ENCODE measurements at places on chromosomes 5 and 9.

DNA sequence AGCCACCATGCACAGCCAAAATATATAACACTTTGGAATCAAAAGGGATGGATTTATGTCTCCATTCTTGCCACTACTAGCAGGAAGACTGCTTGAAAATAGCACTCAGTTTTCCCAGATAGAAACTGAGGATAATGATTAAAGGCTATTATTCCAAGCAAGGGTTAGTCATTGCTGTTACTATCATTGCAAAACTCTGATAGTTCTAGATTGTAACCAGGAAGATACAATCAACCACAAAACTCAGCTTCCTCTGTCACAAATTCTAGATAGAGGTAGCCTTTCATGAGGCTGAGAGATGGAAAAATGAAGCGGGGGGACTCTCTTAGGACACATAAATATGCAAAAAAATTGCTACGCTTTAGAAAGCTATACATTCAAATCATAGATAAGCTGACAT, 3.1 kb downstream of the ANXA1 start:
- peak; percentile 46 for DNase-seq

DNA sequence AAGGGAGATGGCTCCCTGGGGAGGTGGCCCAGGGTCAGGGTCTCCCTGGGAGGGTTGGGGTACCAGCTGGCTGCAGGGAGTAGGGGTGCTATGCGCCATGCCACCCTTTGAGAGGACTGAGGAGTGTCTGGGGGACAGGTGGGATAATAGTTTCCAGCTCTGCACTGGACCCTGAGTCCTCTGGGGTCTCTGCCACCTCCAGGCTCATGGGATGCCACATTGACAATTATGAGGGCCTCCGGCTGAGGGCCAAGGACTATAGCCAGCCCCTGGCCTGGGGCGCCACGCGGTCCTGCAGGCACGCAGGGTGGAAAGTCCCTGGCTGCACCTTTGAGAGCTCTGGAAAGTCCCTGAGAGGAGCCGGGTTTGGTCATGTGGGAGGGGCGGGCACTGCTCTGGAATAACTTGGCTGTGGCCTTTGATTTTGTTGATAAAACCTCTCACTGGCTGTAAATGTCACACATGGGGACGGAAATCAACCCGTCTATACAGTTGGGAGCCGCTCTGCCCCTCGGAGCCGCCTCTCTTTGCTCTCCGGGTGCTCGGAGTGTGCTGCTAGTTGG, 16.0 kb downstream of the TRAF2 start:
- DNase-seq, result peak; percentile 84

DNA sequence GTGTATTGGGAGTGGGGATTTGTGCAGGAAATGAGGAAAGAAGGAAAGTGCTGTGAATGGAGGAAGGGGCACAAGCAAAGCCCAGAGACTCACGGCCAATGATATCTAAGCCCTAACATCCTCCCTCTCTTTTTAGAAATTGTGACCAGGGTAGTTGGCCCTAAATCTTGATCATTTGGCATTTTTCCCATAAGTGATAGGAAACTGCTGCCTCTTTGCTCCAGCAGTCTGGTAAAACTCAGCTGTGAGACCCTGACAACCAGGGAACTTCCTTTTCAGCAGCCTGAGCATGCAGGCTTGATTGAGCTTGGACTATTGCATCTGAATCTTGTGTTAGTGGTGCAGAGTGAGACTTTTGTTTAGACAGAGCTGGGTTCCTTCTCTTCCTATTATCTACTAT, 9.6 kb upstream of the ADRB2 start:
- no peak for DNase-seq

- no peak for DNase-seq
Observed at GRCh38 chr5:128144491-128144890, 60.9 kb downstream of the SLC12A2 start.

- no peak for DNase-seq
Observed at GRCh38 chr5:133356984-133357421, 255.3 kb downstream of the FSTL4 start.

GRCh38 chr9:14713187-14713767, 9.3 kb downstream of the CER1 start:
- DNase-seq, result no peak

GRCh38 chr5:87053146-87053545, 214.5 kb upstream of the RASA1 start:
- DNase-seq, result no peak

- DNase-seq, result no peak
Observed at GRCh38 chr9:138038244-138038671, 160.7 kb downstream of the CACNA1B start.

DNA sequence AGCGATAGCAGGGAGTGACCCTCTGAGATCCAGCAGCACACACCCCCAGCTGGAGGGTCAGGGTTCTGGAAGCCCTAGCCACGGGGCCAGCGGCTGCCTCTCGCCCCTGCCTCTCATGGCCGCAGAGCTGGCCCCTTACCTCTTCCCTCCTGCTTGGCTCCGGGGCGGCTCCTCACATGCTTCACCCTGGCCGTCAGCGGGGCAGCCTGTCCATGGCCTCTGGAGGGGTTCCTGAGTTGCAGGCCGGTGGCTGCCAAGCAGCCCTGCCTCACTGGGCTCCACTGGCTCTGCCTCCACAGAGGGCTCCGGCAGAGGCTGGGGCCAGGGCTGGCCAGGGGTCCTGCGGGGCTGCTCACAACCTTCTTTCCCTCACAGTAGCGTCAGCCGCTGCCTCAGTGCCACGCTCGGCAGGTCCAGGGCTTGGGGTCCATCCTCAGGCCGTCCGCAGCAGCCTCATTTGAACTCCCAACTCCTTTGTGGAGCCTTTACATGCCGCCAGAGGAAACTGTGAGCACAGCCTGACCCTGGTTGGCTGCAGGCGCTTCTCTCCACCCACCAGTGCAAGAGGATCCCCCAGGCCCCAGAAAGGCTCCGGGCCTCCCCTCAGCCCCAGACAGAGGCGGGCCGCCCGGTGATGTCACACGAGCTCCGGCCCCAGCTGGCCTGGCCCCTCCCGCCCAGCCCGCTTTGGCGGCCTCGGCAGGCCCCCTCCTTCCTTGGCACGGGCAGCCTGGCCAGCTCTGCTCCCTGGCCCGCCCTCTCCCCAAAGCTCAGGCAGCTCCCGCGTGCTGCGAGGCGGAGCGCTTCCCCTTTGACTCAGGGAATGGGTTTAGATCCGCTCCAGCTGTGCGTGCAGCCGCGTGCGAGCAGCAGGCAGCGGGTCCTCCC, at the start of gene ANGPTL2:
Gene ANGPTL2 (minus strand): TSS at position 460 of the 888 bp plus-strand sequence. CDS start 13,904 bp downstream, outside the sequence.
- no peak for DNase-seq

DNA sequence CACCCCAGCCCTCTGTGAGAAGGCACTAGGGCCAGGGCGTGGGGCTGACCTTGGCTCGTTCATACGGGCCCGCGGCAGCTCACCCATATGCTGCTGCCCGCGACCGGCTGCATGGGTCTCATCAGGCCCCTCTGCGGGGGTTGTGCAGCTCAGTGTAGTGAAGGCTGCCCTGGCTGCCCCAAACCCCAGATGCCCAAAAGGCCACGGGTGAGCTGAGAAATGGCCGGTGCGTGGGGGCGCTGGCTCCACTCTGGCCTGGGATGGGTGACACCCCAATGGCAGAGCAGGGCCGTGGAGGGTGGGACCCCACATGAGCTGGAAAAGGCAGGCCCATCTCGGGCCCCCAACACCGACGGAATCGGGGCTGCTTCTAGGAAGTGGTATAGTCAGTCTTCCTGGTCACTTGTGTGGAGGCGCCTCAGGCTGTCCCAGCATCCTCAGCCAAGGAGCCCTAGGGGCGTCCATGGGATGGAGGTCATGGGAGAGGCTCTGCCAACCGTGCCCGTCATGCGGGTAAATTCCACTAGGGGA, 19.4 kb upstream of the LRRC14B start:
- no peak for DNase-seq

DNA sequence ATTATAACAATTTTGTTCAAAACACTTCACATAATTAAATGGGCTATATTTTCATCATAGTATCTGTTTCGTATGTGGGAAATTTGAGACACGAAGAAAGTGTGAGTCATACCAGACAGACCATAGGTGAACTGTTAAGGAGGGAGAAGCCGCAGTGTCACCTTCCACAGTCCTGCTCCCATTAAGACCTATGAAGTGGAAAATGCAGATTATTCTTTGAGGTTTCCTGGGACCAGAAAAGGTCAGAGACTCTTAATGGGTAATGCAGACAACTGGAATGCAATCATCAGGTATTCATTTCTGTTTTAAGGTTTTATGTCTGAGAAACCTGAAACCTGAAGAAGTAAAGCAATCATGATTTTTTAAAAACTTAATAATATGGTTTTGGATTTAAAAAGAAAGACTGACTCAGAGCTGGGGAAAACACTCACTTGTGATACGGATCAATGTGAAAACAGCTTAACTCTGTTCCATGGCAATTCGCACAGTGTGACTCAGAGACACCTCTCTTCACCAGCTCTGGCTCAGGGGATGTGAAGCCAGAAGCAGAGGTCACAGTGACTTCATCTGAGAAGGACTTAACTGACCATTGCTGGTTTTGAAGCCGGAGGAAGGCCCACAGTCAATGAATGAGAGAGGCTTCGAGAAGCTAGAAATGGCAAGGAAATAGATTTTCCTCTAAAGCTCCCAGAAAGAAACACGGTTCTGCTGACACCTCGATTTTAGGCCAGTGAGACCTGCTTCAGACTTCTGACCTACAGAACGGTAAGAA, 17.2 kb upstream of the GCNT1 start:
- no peak for DNase-seq

GRCh38 chr5:96247097-96247701, 185.8 kb downstream of the PCSK1 start:
- DNase-seq, result no peak

DNA sequence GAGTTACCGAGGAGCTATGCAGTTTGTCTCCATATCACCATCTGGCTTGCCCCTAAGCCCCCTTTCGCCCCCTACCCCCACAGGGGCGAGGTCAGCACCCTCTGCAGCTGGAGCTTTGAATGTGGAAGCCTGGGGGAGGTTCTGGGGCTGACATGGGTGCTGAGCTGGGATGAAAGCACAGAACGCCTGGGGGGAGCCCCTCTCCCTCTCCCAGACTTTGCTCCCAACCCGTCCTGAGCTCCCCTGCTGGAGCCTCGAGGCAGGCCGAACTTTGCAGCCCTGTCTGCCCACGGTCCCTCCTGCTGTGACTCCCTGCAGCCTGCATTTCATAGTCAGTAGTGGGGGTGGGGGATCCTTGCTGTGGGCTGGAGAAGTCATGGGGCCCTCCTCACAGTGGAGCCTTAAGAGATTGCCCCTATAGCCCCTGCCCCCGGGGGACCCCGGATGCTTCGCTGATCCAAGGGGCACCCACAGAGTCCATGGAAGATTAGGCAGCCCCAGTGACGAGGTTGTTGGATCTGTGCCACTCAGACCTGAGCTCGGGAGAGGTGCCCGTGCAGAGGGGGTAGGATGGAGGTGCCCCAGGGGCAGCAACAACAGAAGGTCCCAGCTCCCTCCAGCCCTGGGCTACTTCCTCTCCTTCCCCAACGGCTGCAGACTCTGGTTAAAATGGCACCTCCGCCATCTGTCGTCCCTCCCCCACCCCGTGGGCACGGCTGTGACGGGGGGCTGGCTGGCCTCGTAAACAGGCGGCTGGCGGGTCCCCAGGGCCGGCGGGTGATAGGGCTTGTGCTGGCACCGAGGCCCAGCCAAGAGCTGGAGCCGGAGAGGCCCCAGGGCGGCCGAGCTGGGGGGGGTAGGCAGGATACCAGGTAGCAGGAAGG, 162.0 kb downstream of the C9orf50 start:
- DNase-seq, result no peak

DNA sequence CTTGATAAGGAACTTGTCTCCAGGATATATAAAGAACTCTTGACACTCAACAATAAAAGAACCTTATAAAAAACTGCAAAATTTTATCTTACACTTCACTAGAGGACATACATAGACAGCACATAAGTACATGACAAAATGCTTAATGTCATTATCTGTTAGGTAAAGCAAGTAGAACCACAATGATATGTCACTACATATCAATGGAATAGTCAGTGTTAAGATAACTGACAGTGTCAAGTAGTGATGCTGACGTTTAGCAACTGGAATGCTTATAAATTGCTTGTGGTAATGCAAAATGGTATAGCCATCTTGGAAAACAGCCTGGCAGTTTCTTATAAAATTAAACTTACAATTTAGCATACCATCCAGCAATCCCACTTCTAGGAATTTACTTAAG, 314.1 kb downstream of the KDM4C start:
- DNase-seq, result no peak

- DNase-seq, result no peak
Observed at GRCh38 chr5:92977846-92978540, 603.0 kb downstream of the NR2F1-AS1 start.

DNA sequence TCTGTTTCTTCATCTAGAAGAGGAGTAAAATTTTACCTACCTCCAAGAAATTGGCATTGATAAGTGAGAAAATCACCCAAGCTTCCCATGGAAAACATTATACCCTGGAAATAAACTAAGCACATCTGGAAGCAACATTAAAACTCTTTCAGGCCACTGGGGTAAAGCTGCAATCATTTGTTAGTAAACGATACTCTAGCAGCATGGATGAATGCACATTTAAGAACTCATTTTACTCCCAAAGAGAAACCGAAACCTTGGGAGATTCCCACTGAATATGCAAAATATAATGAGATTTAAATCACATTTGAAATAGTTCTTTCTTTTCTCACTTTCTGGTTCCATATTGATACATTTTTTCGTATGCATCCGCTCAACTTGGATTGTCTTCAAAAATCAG, 467.5 kb downstream of the EFNA5 start:
- no peak for DNase-seq

DNA sequence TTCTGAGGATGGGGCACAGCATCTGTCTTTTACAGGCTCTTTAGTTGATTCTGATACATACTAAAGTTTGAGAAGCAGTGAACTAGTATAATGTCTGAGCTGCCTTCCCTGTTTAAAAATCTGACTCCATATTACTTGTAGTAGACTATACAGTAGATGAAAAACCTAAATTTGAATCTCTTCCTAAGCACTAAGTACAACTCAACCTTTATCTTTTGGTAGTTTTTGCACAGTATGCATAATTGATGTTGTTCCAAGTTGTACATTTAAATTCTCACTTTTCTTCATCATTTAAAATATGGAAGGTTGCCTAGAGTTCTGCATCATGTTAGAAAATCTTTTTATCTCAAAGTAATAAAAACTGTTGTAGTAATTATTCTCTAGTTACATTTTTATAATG, 98.6 kb upstream of the CKMT2 start:
- no peak for DNase-seq

DNA sequence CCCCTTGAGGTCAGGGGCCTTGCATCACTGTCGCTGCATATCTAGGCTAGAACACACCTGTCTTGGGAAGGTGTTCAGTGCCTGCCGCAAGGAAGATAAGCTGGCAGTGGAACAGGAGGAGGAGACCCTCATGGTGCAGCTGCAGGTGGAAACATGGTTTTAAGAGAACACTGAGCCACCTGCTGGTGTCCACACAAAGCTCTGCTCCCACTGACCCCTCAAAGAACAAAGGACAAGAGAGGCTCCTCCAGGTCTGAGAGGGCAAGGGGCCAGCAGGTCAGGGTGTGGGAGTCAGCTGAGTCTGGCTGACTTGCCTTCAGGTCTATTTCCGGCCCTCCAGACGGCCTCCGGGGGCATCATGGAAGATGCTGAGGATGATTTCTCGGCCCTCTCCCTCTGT, 210.1 kb upstream of the TBCA start:
- DNase-seq, result no peak
